ENCODE measurements at places on chromosomes 16 and 17.

DNA sequence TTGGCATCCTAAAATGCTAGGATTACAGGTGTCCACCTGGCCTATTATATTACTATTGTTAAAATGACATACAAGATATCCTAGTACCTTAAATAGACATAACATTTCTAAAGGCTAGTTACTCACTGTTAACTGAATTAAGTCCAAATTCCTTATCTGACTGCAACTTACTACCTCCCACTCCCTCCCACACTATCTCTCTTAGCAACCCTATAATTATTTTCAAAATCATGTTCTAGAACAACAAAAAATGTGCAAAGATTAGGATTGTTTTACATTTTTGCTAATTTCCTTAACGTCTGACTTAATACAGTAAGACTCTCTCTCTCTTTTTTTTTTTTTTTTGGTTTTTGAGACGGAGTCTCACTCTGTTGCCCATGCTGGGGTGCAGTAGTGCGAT lies 2.2 kb upstream of the ATF7IP2 start:
- no peak for DNase-seq

DNA sequence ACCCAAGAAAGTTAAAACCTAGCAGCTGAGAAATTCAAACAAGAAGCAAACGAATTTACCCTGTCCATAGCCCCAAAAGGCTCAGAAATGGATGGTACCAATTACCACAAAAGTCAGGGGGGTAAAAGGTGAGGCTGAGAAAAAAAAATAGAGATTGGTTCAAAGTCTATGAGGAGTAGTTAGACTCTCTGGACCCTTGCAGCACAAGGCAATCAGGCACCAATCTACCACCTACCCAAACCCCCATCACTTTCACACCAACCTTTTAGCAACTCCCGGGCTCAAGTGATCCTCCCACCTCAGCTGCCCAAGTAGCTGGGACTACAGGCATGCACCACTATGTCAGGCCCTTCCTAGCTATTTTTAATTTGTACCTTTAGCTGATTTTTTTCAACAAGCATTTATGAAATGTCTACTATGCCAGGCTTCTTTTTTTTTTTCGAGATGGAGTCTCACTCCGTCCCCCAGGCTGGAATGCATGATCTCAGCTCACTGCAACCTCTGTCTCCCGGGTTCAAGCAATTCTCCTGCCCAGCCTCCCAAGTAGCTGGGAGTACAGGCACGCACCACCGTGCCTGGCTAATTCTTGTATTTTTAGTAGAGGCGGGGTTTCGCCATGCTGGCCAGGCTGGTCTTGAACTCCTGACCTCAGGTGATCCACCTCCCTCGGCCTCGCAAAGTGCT lies 40.8 kb downstream of the USP32 start:
- no peak for DNase-seq

DNA sequence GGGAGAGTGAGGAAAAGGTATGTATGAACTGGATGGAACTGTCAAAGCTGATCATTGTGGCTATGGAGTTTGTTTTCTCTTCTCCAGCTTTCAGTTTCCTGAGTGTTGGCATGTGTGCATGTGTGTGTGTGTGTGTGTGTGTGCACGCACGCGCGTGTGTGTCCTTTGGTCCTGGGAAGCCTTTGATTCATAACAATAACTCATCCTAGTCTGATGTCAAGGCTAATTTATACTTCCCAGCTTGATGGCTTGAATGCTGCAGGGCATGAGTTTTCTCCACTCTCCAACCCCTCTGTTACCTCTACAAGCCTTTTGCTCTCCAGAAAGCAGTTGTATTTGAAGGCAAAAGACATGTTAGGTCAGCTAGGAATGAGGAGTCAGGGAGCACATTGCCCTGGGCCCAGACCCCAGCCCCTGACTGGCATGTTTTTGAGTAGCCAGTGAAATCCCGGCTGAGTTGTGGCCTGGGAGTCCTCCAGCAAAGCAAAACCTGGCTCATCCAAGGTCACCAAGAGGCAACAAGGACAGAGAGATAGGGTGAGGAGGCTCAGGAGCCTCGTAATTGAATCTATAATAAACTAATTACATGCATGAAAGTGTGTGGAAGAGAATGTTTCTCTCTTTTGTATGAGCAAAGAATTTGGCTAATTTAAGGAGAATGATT lies 8.9 kb upstream of the CDC42EP4 start:
- no peak for DNase-seq

DNA sequence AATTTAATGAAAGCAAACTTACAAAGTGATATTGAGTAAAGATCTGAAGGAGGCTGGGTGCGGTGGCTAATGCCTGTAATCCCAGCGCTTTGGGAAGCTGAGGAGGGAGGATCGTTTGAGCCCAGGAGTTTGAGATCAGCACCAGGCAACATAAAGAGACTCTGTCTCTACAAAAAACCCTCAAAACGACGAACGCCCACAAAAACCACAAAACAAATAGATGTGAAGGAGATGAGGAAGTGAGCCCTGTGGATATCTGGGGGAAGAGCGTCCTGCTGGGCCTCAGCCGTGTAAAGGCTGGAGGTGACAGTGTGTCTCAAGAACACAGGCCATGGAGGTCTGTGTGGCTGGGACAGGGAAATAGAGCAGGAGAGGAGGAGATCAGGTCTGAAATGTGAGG lies 68.8 kb downstream of the ITFG1 start:
- DNase-seq: no peak

DNA sequence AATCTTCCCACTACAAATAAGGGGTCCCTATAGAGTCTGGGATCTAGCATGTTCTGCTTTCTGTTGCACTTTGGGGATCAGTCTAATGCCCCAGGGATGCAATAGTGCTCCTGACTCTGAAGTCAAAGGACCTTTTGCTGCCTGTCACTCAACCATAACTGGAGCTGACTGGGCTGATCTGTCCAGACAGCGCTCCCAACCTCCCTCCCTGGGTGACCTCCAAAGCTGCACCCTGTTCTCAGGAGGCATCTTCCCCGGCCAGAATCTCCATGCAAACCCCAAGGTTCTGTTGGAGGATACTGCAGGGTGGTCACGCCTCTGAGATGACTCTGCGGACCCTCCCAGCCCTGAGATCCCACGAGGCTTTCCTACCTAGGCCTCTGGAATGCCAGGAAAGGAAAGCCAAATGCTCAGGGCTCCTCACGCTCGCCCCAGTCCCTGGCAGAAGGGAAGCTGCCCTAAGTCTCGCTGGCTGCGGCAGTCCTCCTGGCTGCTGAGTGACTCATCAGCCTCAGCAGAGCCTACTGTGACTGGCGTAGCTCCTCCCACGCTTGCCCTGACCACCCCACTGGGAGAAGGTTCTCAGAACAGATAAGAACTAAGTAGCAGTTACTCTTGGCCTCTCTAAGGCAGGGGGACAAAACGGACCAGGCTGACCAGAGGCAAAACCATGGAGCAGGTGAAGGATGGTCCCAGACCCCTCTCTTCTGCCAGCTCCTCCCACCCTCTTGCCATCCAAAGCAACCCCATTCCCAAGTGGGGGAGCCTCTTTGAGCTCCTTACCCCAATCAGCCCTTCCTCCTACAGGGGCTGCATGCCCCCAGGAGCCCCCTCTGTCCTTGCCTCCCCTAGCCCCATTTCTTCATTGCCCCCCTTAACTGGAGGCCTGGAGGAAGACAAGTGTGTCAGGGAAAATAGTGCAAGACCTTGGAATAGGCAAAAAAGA lies 124.1 kb upstream of the TNRC6C start:
- no peak for DNase-seq

DNA sequence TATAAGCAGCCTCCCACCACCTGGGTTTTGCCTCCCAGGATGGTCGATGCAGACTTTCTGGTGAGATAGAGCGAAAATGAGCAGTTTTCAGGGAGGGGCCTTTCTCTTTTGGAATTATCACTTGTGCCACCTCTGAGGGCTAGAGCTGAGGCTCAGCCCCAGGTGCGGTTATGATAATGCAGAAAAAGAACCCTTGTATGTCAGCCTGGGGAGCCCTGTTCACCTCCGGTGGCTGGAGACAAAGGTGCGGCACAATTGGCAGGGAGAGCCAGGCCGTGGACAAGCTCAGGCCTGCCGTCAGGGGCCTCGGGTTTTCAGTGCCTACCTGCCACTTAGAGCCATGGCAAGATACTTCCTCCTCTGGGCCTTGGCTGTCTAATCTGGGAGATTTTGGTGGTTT lies 4.4 kb downstream of the SCPEP1 start:
- no peak for DNase-seq

- no peak for DNase-seq
These were observed 223.3 kb upstream of the SALL1 start for GRCh38 chr16:51374346-51374745.

- no peak for DNase-seq
These were observed 473 bp upstream of the TPPP3 start for GRCh38 chr16:67393788-67394154.

DNA sequence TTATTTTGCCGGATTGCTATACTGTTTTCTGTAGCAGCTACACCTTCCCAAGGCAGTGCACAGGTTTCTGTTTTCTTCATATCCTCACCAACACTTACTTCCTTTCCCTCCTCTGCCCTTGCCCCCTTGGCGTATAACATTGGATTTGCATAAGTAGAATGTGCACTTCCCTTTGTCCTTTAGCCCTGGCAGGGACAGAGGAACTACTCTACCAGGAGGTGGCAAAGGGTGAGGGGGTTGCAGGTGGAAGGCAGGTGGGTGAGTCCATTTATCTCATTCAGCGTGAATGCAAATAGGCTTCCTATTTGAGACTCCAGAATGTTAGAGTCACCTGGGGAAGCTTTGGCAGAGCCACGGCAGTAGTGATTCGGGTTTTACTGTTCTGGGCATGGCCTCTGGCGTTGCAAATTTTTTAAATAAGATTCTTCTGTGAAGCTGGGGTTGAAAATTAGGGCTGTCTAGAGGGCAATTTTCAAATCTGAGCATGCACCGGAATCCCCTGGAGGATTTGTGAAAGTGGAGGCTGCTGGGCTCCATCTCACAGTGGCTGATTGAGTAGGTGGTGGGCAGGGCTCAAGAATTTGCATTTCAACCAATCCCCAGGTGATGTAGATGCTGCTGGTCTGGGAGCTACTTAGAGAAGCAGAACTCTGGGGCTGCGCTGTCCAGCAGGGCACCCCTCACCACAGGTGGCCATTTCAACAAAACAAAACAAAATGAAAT lies 84.7 kb downstream of the PLCG2 start:
- no peak for DNase-seq

GRCh38 chr17:8745586-8746500 lies 1.2 kb upstream of the CCDC42 start:
- DNase-seq: no peak

Data from cortex of kidney (tissue), 1 donor.